Suppressor macrophage treated with lipopolysaccharide for 1 hour (primary cell): ENCODE measurements at places on chromosomes 3 and 15.
A peak's percentile ranks its signal among the peaks of the same experiment; 100 is the strongest.

- peak; percentile 32 for DNase-seq
These were observed 131.6 kb upstream of the RASGRP1 start for GRCh38 chr15:38696109-38696727.

DNA sequence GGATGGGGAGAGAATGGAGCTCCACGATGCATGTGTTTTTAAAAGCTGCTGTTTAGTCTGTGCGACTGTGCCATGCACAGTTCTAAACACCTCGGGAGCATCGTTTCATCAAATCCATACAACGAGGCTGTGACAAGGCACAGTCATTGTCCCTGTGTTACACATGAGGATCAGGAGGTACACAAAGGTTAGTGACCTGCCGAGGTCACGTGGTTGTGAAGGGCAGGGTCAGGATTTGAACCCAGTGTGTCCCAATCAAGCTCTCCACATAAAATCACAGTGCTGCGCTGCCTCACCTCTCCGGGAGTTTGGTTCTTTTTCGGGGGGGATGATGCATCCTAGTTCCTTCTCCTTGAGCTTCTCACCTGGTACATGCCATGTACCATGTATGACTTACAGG is 18.7 kb upstream of the KIF23 start:
- DNase-seq: no peak

DNA sequence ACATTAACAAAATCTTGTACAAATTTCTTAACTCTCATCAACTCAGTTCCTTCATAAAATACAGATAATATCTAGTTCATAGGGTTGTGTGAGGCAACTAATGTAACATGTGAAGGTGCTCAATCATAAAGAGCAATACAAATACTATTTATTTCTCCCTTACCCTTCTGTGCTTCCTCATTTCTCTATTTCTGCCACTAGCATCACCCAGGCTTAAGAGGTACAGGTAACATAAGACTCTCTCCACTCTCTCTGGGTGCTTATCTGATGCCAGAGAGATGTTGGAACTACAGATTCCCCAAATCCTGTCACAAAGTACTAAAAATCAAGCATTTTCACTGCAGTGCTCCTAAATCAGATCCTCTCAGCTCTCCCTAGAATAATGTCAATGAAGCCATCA is 74.9 kb downstream of the DPH6 start:
- no peak for DNase-seq

- no peak for DNase-seq
These were observed 29.5 kb upstream of the ICE2 start for GRCh38 chr15:60508442-60508841.

- DNase-seq: no peak
These were observed 85.6 kb upstream of the PIAS1 start for GRCh38 chr15:67968564-67968963.
